Pancreas (tissue), 10 donors: ENCODE measurements at places on chromosomes 11 and 22. TPM values are rescaled to one million over a fixed set of nuclear protein-coding genes. Genes with fewer than 3 reads are reported as not detected.

Gene SMDT1
- 62.6 TPM for total RNA-seq

GRCh38 chr11:64241241-64241490 is 271 bp downstream of the FKBP2 start:
- peak overlapping the region; percentile 78 for H3K4me3 ChIP-seq
- DNase-seq: no peak
- H3K36me3 ChIP-seq: no peaks in the 10 kb centered on the region
- peaks cover 49% of the 10 kb centered on the region for H3K4me1 ChIP-seq
- no peaks in the 10 kb centered on the region for H3K27me3 ChIP-seq
- H3K27ac ChIP-seq: peak overlapping the region; percentile 97

GRCh38 chr22:30471616-30472318 is at the start of gene SEC14L3:
Gene SEC14L3 (minus strand): TSS chr22:30472017. CDS start chr22:30471958, 59 bp downstream.
- H3K36me3 ChIP-seq: no peaks in the 10 kb centered on the region
- no peak within 1 kb of the TSS for H3K27ac ChIP-seq
- DNase-seq: no peak
- H3K4me1 ChIP-seq: no peaks in the 10 kb centered on the region
- no peaks in the 10 kb centered on the region for H3K27me3 ChIP-seq

GRCh38 chr22:39638958-39639357 is 68.4 kb downstream of the CACNA1I start:
- no peaks in the 10 kb centered on the region for H3K36me3 ChIP-seq
- H3K4me1 ChIP-seq: no peaks in the 10 kb centered on the region
- H3K27me3 ChIP-seq: no peaks in the 10 kb centered on the region
- DNase-seq: no peak
- H3K27ac ChIP-seq: no peak overlapping the region
- no peak overlapping the region for H3K4me3 ChIP-seq

GRCh38 chr11:82988936-82989627 is 82.6 kb downstream of the RAB30 start:
- DNase-seq: no peak
- H3K36me3 ChIP-seq: no peaks in the 10 kb centered on the region
- H3K27me3 ChIP-seq: no peaks in the 10 kb centered on the region
- no peak overlapping the region for H3K27ac ChIP-seq
- no peaks in the 10 kb centered on the region for H3K4me1 ChIP-seq

Gene VPREB1
- total RNA-seq: not detected

GRCh38 chr11:112175599-112175952 is 264 bp downstream of the BCO2 start:
- H3K4me1 ChIP-seq: no peaks in the 10 kb centered on the region
- no peak for DNase-seq
- H3K27ac ChIP-seq: peak overlapping the region; percentile 19
- no peaks in the 10 kb centered on the region for H3K27me3 ChIP-seq
- H3K4me3 ChIP-seq: no peak overlapping the region

Gene GPHA2
- 16.3 TPM for total RNA-seq

GRCh38 chr11:76888989-76889388 is 28.3 kb downstream of the ACER3 start:
- DNase-seq: no peak
- H3K27me3 ChIP-seq: no peaks in the 10 kb centered on the region
- H3K27ac ChIP-seq: no peak overlapping the region
- no peak overlapping the region for H3K4me3 ChIP-seq
- H3K4me1 ChIP-seq: no peaks in the 10 kb centered on the region

DNA sequence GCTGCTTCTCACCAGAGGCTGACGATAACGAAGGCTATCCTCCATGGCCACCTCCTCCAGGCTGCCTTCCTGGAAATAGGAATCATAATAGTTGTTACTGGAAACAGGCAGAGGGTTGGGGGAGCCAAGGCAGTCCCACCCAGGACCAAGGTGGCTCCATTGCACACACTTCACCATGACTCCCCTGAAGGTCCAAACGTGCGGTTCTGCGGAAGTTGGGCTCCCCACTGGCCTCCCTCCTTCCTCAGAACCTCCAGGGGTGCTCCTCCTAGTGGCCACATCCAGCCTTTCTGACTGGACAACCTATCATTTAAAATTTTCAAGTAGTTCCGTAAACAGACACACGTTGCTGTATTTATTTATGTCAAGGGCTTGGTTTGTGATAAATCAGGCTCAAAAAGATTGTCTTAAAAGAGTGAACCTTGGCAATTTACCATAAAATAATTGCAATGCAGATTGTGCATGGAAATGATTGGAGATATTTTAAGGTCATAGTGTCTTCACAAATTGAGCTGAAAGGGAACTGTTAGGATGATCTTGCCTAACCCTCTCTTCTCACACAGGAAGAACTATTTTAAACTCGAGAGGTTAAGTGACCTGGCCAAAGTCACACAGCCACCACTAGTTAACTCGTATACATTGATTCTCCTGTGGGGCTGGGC is 1.4 kb upstream of the TCN2 start:
- no peaks in the 10 kb centered on the region for H3K4me1 ChIP-seq
- no peaks in the 10 kb centered on the region for H3K27me3 ChIP-seq
- H3K27ac ChIP-seq: no peak overlapping the region

GRCh38 chr11:57100638-57101331 is 81.0 kb upstream of the LRRC55 start:
- no peaks in the 10 kb centered on the region for H3K4me1 ChIP-seq
- no peaks in the 10 kb centered on the region for H3K36me3 ChIP-seq
- no peak for DNase-seq
- no peaks in the 10 kb centered on the region for H3K27me3 ChIP-seq
- no peak overlapping the region for H3K27ac ChIP-seq
- H3K4me3 ChIP-seq: no peak overlapping the region

GRCh38 chr22:43159484-43160178 is 8.3 kb downstream of the TSPO start:
- no peaks in the 10 kb centered on the region for H3K36me3 ChIP-seq
- H3K27ac ChIP-seq: no peak overlapping the region
- no peaks in the 10 kb centered on the region for H3K4me1 ChIP-seq
- no peak for DNase-seq

DNA sequence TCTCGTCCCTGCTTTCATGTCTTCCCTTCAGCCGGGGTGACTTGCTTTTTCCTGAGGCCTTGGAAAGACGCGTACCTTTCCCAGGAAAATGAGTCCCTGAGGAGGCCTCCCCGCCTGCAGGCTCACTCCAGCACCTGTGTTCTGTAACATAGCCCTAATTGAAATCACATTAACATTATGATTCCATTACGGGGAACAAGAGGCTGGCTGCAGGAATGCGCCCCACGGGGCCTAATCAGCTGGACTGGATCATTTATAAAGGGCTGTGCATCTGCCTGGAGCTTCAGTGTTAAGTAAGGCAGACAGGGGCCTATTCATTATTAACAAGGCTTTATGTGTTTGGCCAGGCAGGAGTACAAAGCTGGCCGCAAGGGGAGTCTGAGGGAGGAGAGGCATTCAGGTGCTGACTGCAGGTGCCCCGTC is 41.9 kb upstream of the TSPAN18 start:
- H3K4me1 ChIP-seq: no peaks in the 10 kb centered on the region
- no peak for DNase-seq
- no peaks in the 10 kb centered on the region for H3K36me3 ChIP-seq
- no peaks in the 10 kb centered on the region for H3K27me3 ChIP-seq
- no peak overlapping the region for H3K4me3 ChIP-seq
- H3K27ac ChIP-seq: no peak overlapping the region

Gene CHST1
- 0.29 TPM for total RNA-seq

DNA sequence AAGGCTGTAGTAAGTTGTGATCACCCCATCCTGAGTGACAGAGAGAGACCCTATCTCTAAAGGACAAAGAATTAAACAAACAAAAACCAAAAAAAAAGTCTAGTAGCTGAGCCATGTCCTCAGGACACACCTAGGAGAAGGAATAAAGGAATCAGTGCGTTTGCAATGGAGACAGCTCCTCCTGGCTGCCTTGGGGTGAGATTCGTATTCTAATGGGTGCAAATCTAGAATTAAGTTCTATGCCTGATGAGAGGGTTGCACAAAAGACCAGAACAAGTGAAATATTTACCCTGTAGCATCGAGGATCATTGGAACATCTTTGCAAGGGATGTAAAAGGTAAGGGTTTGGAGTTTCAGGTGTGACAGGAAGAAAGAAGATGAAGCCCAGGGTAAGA is 70.3 kb upstream of the BMAL1 start:
- H3K27me3 ChIP-seq: no peaks in the 10 kb centered on the region
- no peak overlapping the region for H3K4me3 ChIP-seq
- peaks cover 10% of the 10 kb centered on the region for H3K4me1 ChIP-seq
- no peaks in the 10 kb centered on the region for H3K36me3 ChIP-seq

- H3K36me3 ChIP-seq: no peaks in the 10 kb centered on the region
- no peak for DNase-seq
- H3K27ac ChIP-seq: no peak overlapping the region
- no peaks in the 10 kb centered on the region for H3K27me3 ChIP-seq
- no peaks in the 10 kb centered on the region for H3K4me1 ChIP-seq
Observed at GRCh38 chr11:132742929-132743328, 789.4 kb downstream of the OPCML start.

- no peak overlapping the region for H3K27ac ChIP-seq
- H3K4me1 ChIP-seq: no peaks in the 10 kb centered on the region
- H3K4me3 ChIP-seq: no peak overlapping the region
- no peaks in the 10 kb centered on the region for H3K36me3 ChIP-seq
- peaks cover 7% of the 10 kb centered on the region for H3K27me3 ChIP-seq
Observed at GRCh38 chr22:17046566-17047348, 38.0 kb upstream of the IL17RA start.

DNA sequence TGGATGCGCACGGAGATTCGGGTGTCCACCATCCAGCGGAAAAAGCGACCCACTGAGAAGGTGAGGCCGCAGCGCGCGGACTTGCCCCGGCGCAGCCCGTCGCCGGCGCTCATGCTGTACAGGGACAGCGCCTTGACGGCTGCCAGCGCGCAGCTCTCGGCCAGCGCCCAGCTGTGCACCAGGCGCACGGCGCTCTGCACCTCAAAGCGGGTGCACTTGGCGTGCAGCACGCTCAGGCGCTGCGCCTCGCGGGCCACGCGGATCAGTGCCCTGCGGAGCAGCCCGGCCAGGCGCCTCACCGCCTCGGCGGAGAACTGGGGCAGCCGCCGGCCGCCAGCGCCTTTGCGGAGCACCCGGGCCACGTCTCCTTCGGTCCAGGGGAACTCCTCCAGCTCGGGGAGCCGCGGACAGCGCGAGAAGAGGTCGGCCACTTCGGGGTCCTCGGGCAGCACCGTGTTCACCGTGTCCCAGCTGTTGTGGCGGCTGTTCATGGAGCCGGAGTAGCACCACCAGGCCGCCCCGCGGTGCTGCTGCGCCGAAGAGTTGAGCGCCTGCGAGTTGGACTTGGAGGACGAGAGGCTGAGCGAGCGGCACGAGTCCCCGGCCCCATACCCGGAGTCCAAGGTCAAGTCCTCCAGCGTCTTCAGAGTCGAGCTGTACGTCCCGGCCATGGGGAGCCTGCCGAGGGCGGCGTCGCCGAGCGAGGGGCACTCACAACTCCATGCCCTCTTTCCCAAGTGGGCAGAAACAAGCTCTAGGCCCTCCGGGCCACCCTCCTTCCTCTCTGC is 703 bp downstream of the ABTB2 start:
- peak overlapping the region; percentile 36 for H3K4me3 ChIP-seq
- H3K36me3 ChIP-seq: no peaks in the 10 kb centered on the region
- no peaks in the 10 kb centered on the region for H3K27me3 ChIP-seq
- peaks cover 6% of the 10 kb centered on the region for H3K4me1 ChIP-seq

Gene RFPL2
- total RNA-seq: not detected
